ENCODE measurements at places on chromosomes 6 and 20.

DNA sequence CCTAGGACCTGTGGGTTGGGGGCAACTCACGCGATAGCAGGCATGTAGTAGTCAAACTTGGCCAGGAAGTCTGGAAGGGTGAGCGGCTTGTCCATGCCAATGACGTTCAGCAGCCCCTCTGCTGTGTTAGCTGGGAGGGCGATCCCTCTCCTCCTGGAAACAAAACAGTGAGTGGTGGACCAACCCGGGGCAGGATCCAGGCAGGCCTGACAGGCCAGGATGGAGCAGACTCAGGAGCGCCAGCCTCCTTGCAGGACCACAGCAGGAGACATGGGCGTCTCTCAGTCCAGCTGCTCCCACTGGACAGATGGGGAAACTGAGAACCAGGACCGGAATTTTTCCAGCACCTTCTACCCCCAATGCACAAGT is 22.5 kb downstream of the ADA start:
- no peak for DNase-seq

GRCh38 chr20:52001999-52002666 is 189.4 kb downstream of the ZFP64 start:
- no peak for DNase-seq

DNA sequence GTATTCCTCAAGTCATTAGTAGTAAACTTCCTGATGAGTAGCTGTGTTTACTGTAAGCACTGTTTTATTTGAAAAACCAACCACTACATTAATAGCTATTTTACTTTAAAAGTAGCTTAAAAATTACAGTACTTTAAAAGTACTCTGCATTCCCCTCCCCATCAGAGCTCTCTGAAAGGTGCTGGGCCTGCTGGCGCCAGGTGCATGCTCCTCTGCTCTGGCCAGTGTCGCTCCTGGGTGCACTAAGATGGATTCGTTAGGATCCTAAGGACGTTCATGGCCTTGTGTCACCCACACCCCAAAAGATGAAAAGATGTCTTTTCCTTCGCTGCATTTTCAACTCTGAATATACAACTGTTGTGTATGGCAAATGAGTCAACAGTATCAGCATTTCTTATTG is 43.9 kb upstream of the KIF25 start:
- DNase-seq: no peak

DNA sequence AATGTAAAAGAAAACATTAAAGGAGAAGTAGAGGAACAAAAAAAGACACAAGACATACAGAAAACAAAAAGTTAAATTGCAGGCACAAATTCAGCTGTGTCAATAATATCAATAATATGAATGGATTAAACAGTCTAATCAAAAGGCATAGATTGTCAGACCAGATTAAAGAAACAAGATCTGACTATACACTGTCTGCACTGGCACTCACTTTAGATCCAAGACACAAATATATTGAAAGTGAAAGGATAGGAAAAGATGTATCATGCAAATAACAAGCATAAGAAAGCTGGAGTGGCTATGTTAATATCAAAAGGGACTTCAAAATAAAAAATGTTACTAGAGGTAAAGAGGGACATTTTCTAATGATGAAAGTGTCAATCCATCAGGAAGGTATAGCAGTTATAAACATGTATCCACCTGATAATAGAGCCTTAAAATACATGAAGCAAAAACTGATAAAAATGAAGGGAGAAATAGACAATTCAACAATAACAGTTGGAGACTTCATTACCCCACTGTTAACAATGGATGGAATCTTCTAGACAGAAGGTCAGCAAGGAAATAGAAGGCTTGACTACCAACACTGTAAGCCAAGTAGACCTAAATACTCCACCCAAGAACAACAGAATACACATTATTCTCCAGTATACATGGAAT is 89.7 kb downstream of the HIVEP1 start:
- no peak for DNase-seq

GRCh38 chr6:9103876-9104521 is 668.7 kb upstream of the SLC35B3 start:
- DNase-seq: no peak

GRCh38 chr6:127124172-127124571 is 5.7 kb downstream of the RSPO3 start:
- DNase-seq: no peak
